ENCODE measurements at places on chromosomes 4 and X.

GRCh38 chr4:87863486-87863885 is 30.7 kb downstream of the MEPE start:
- DNase-seq = no peak

- DNase-seq = no peak
These were observed 39.5 kb downstream of the USP38 start for GRCh38 chr4:143224255-143224654.

- DNase-seq = no peak
These were observed 35.3 kb downstream of the LGI2 start for GRCh38 chr4:24995346-24995919.

GRCh38 chrX:154448484-154448883 is 4.5 kb downstream of the FAM50A start:
- no peak for DNase-seq
